SW480 (cell line): ENCODE measurements at places on chromosomes 3 and 15.

- DNase-seq, result no peak
Observed at GRCh38 chr3:51673802-51674654, 3.0 kb downstream of the TEX264 start.

- DNase-seq, result no peak
Observed at GRCh38 chr3:149688122-149688757, 30.4 kb upstream of the WWTR1 start.

DNA sequence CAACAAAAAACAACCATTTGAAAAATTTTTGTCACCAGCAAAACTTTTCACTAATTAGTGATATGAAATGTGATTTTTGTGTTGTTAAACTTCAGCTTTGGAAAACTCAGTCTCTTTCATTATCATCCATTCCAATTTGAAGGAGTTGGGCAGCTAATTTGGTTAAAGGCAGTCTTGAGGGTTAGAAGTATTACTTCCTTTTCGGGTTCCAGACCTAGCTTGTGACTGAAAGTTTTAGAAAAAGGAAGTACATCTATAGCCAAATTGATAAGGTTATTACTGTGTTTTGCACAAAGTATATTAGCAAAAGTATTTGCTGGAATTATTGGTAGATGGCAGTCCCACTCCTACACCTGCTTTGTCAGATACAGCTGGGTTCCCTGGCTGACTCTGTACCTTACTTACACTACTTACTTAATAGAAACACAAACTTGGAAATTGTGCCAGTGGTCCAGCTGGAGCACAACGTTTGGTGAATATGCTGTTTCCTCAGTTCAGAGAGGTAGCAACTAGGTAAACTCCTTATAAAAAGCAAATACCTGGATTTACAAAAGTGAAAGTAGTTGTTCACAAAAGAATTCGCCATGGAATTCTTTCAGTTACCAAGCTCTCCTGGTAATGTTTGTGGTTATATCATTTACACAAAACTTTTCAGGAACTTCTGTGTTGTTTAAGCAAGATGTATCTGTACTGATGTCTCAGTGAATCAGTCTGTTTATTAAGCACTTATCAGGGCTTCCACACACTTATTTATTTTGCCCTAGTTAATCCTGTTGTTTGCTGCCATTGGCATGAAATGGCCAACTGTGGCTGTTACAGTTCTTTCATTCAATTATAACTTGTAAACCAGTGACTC is 31.6 kb downstream of the TIPARP start:
- no peak for DNase-seq

GRCh38 chr3:165440380-165440779 is 244.2 kb upstream of the SLITRK3 start:
- DNase-seq, result no peak

DNA sequence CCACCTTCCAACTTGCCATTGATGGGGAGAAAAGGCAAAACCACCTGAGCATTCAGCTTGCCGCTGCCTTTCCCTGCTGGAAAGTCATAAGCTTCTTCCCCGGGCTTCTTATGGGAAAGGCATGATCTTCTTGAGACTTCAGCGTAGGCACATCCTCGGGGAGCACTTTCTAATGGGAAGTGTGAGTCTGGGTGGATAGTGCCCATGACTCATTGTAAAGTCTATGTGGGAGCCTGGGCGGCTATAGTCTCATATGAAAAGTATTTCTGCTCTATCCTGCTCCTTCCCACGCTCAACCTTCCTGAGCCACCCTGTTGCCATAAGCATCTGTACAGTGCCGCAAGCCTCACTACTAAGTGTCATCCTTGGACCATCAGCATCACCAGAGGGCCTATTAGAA is 309.9 kb upstream of the THBS1 start:
- DNase-seq, result no peak

- DNase-seq, result no peak
Observed at GRCh38 chr3:9553948-9554513, 409 bp upstream of the LHFPL4 start.

DNA sequence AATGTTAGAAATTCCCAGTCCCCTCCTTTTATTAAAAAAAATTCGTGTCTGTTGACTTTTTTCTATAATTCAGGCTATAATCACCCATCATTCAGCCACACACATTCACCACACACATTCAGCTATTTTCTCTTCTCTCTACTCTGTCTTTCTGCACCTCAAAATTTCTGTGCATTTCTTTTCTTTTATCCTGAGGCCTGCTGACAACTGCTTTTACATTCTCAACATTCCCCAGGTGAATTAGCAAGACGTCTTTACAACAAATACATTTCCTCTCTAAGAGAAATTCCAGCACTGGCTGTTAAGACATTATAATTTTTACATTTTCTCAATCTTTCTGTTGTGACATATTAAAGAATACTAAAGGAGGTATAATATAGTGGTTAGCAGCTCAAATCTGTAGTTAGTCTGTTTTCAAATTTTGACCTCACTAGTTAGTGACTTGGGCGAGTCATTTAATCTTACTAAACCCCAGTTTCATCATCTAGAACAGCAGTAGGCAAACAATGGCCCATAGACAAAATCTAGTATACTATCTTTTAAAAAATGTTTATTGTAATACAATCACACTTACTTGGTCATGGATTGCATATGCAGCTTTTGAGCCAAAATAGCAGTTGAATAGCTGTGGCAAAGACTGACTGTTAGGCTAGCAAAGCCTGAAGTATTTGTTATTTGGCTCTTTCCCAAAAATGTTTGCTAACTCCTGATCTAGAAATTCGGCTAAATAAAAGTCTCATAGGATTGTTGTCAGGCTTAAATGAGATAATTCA is 350.7 kb downstream of the NSUN3 start:
- DNase-seq, result no peak

DNA sequence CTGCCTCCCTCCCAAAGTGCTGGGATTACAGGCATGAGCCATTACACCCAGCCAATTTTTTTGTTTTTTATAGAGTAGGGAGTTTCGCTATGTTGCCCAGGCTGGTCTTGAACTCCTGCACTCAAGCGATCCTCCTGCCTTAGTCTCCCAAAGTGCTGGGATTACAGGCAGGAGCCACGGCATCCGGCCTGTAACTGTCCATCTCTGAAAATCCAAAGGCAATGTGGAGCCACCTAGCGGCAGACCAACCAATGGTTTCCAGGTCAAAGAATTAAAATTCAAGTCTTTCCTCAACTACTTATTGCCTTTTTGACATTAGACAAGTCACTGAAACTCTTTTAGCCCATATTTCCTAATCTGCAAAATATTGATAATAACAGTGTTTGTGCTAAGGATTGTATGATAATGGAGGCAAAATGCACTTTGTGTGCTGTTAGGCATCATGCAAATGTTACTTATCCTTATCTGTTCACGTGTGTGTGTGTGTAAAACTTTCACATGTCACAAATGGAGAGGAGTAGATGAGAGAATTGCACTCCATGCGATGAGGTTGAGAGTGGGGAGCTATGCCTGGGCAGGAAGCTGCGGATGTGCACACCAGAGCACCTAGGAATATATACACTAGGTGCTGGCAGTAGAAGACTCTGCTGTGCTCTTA is 48.7 kb downstream of the COL8A1 start:
- peak; percentile 30 for DNase-seq

DNA sequence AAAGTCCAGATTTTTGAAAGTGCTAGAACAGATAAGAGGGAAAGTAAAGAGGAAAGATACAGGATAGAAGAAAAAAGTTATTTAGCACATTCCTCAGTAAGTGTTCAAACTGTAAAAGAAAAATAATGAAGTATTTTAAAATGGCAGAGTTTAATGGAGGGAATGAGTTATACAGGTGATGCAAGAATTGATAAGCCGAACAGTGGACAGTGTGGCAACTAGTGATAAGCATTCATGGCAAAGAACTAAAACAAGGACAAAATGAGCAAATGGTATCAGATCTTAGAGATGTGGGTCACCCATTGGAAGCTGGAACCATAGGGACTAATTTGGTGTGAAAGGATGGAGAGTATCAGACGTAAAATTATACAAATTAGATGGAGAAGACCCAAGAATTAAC is 622.9 kb upstream of the SGO1 start:
- DNase-seq, result no peak

DNA sequence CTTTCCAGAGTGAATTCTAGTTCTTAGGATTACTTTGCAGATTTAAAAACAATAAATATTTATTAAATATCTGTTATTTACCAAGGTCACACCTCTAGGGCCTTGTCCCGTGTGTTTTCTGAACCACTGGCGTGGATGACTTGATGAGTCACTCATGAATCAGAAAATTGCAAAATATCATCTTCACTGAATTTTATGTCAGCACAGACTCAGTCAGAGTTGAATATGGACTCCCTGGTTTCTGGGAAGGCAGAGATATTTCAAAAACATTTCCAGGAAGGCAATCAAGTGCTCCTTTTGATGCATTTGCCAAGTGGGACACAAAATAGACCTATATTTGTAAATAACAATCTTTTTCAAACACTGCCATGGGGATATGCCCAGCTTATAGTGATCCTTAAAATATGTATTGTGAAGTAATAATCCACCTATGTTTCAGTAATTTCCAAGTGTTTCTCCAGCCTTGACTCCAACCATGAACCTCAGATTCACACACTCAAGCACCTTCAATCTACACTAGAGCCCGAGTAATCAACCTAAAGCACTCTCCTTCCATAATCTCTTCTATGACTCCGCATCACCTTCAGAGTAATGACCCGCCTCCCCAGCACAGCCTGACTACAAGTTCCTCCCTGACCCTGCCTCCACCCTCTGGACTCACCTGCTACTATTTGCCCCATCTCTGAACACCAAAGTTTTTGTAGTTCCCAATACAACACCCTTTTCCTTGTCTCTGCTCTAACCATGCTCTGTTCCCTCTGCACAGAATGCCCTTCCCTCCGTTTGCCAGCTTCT is 24.3 kb downstream of the DPH3 start:
- DNase-seq, result no peak

GRCh38 chr3:35648347-35648746 is 9.0 kb downstream of the ARPP21 start:
- no peak for DNase-seq

DNA sequence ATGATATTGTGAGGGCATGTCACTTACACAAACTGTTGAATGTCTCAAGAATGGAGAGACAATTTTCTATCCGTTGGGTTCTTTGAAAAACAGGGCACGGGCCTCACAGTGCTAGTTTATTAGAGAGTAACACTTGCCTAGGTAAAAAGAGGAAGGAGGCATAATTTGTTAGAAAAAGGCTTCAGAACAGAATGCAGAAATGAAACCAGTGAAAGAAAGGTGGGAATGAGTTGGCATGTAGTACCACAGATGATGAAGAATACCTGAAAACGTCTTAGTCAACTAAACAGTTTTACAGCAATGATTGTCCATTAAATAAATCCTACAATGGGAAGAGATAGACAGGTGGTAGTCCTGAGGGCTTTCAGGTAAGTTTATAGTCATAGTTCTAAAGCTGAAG is 1399.7 kb upstream of the CADM2 start:
- no peak for DNase-seq

DNA sequence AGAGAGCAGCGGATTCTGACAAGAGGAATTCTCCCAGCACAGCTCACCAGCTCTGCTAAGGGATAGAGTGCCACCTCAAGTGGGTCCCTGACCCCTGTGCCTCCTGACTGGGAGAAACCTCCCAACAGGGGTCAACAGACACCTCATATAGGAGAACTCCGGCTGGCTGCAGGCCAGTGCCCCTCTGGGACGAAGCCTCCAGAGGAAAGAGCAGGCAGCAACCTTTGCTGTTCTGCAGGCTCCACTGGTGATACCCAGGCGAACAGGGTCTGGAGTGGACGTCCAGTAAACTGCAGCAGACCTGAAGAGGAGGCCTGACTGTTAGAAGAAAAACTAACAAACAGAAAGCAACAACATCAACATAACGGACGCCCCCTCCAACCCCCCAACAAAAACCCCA is 31.3 kb upstream of the FGF12 start:
- no peak for DNase-seq

- no peak for DNase-seq
Observed at GRCh38 chr15:36364377-36364776, 215.0 kb upstream of the CDIN1 start.

GRCh38 chr3:153614140-153614539 is 452.1 kb downstream of the RAP2B start:
- no peak for DNase-seq

DNA sequence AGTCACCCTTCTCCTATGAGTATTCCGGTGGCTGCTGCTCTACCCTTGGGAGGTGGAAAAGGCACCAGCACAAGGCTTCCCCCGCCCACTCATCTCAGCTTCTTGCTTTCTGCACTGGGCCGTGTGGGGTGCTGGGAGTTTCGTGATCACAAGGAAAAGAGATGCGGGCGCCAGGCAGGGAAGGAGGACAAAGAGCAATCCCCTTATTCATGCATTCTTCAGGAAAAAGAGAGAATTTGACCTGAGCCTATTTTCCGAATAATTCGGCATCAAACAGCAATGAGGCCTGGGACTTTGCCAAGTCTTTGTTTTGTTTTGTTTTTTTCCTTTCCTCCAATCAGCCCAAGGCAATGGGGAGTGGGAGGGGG is 102.2 kb upstream of the LPP start:
- no peak for DNase-seq

- DNase-seq, result no peak
Observed at GRCh38 chr3:98504539-98504938, 7.1 kb downstream of the OR5K2 start.

GRCh38 chr3:183464480-183464879 is 36.1 kb upstream of the MCF2L2 start:
- DNase-seq, result no peak

GRCh38 chr3:112773864-112774263 is 72.8 kb downstream of the CD200R1L start:
- DNase-seq, result peak; percentile 50

DNA sequence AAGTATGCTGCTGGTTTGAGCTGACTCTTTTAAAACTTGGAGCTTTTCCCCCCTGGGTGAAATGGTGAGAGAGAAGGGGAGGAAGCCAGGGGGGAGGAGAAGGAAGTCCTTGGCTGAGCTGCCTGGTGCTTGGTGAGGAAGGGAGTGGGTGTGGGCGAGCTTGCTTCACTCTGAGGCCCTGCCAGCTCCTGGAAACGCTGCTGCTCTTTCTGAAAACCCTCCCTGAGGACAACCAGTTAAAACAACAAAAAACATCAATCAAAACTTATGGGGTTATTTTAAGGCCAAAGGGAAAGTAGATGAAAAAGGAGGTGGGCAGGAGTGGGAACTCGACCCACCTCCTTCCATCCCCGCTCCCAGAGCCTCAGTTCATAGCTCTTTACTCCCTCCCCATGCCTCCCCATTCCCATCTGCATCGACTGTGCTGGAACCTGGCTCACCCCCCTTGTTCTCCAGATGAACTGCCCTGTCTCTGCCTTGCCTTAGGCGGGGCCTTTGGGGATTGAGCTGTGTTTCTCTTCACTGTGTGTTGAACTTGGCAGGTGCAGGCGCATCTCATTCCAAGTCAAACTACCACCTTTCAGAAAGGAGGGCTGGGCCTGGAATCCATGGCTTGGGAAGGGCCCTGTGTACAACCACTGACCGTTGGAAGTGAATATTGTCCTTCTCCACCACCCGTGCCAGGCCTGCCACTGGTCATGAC is 166.1 kb downstream of the ZNF621 start:
- DNase-seq, result no peak

- no peak for DNase-seq
Observed at GRCh38 chr15:36373550-36373949, 205.9 kb upstream of the CDIN1 start.

- DNase-seq, result no peak
Observed at GRCh38 chr3:66181764-66182163, 39.0 kb upstream of the SLC25A26 start.
